ENCODE measurements at places on chromosomes 12 and 14.
A peak's percentile ranks its signal among the peaks of the same experiment; 100 is the strongest.

DNA sequence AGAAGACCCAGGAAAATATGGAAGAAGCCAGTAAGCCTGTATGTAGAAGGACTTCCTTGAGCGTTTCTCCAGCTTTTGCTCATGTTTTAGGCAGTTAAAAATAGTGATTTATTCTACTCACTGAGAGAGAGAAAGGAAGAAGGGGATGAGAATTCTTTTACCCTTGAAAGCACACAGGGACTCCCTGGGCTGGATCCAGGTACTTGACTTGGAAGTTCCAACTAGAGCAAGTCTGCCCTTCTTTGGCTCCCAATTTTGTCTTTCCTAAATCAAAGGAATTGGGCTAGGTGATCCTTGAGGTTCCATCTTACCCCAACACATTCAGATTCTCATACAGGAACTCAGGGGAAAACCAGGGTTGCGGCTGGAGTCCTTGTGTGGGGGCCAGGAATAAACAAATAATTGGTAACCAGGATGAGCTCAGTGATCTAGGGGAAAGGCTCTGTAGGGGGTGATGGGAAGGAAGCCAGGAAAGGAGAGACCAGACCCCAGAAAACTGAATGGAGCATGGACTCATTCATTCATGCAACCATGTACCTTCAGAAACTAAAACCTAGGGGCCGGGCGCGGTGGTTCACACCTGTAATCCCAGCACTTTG, 11.5 kb upstream of the ITGA5 start:
- DNase-seq, result no peak

DNA sequence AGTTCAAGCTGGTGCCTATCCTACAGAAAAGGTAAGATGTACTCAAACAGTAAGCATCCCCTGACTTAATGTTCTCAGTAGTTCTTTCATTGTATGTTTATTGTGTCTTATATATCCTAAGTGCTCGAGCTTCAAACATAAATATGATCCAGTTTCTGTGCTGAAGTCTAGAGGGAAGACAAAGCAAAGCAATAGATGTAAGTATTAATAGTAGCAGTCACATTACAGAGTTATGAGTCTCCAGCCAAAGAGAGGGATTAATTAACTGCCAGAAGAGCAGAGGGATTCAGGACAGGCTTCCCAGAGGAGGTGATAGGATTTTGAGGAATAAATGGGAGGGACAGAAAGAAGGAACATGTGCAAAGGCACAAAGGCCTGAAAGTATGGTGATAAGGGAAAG, 1.4 kb downstream of the NGDN start:
- no peak for DNase-seq

GRCh38 chr14:33768458-33768830, 182.4 kb downstream of the EGLN3 start:
- no peak for DNase-seq

GRCh38 chr14:105021656-105022275, 883 bp upstream of the CDCA4 start:
- no peak for DNase-seq

GRCh38 chr14:39320318-39320717, 86.6 kb downstream of the MIA2 start:
- no peak for DNase-seq

- DNase-seq, result no peak
These were observed 10.1 kb downstream of the DIABLO start for GRCh38 chr12:122215771-122216170.

GRCh38 chr14:101177301-101177971, 273.9 kb upstream of the RTL1 start:
- no peak for DNase-seq

DNA sequence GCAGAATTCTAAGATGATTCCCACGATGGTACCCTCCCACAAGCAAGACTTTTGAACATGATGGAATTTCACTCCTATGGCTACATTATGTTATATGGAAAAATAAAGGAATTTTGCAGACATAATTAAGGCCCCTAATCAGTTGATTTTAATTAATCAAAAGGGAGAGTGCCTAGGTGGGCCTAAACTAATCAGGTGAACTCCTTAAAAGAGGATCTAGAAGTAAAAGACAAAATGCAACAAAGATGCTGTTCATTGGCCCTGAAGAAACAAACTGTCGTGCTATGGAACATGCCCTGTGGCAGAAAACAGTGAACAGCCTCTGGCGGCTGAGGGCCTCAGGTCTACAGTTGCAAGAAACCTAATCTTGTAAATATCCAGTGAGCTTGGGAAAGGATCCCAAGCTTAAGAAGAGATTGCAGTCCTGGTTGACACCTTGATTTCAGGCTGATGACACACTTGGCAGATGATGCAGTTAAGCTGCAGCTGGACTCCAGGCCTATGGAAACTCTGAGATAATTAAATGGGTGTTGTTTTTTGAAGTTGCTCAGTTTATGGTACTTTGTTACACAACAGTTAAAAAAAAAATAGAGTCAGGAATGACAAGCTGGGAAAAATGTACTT, 13.8 kb downstream of the TMCC3 start:
- no peak for DNase-seq

GRCh38 chr12:77294016-77294415, 228.6 kb upstream of the E2F7 start:
- peak; percentile 31 for DNase-seq

GRCh38 chr14:100810435-100810834, 15.5 kb upstream of the MEG3 start:
- DNase-seq, result no peak

GRCh38 chr14:102775855-102776760, 1.1 kb upstream of the TRAF3 start:
- DNase-seq, result peak; percentile 30

DNA sequence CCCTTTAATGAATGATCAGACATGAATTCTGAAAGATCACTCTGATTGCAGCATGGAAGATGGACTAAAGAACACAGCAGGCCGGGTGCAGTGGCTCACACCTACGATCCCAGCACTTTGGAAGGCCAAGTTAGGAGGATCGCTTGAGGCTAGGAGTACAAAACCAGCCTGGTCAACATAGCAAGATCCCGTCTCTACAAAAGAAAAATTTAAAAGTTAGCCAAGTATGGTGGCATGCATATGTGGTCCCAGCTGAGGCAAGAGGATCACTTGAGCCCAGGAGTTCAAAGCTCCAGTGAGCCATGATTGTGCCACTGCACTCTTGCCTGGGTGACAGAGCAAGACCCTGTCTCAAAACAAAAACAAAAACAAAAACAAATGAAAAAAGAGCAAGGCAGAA, 35.1 kb downstream of the SENP1 start:
- DNase-seq, result no peak

DNA sequence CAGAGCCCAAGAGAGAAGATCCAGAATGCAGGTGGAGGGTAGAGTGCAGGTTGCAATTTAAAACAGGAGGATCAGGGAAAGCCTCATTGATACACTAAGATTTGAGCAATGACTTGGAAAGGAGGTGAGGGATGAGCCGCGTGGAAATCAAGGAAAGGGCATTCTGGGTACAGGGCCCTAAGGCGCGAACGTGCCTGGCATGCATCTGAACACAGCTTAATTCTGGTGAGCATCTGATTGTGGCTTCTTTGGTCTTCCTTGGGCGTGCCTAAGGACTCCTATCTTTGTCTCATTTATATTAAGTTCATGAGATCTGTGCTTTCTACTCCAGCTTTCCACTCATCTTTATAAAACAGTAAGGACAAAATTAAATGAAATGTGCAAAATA, 79.3 kb downstream of the NTF3 start:
- DNase-seq, result no peak

GRCh38 chr12:52052468-52053186, 1.4 kb downstream of the NR4A1 start:
- no peak for DNase-seq

DNA sequence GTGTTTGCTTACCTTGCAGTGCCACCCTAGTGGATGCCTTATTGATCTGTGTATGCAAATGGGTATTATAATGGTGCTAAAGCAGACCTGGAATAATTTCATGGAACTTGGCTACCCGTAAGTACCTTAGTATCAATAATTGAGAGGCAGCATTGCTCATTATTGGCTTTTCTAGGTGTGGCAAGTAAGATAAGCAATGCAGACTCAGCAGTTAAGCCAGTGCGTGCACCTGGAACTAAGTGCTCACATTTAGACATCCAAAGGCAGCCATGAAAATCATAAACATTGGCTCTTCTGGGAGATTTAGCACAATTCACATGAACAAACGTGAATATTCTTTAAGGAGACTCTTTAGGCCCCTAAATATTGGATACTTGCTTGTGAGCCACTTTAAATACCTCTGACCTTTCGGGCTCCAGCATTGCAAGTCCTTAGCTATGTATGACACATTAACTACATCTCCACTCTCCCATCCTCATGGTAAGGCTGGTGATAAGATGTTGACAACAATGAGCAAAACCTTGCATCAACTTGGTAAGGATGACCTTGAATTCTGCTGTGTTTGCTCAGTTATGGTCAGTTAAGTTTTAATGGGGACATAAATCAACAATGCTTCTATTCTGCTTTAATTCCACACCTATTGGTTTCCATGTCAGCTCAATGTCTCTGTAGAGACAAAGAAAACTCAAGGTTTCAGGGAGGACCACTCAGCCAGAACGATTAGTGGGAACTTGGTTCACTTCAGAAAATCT, 112.0 kb downstream of the SLC5A8 start:
- DNase-seq, result no peak

- DNase-seq, result no peak
These were observed 572.6 kb upstream of the MDGA2 start for GRCh38 chr14:48247977-48248376.

GRCh38 chr12:64147875-64148274, 74.2 kb downstream of the KICS2 start:
- no peak for DNase-seq

- DNase-seq, result no peak
These were observed 12.9 kb downstream of the BMP4 start for GRCh38 chr14:53943751-53944083.

DNA sequence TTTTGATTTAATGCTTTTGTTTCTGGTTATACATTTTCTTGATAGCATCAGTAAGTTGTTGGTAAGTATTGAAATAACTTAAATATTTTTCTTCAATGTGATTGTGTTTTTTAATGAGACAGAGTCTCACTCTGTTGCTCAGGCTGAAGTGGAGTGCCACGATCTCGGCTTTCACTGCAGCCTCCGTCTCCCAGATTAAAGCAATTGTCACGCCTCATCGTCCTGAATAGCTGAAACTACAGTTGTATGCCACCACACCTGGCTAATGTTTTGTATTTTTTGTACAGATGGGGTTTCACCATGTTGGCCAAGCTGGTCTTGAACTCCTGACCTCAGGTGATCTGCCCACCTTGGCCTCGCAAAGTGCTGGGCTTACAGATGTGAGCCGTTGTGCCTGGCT, 78.8 kb downstream of the FGD4 start:
- no peak for DNase-seq

- peak; percentile 82 for DNase-seq
These were observed 40.7 kb downstream of the LRRIQ1 start for GRCh38 chr12:85076688-85077430.

GRCh38 chr12:117032593-117033381, 66.4 kb downstream of the TESC start:
- DNase-seq, result no peak

GRCh38 chr14:89826596-89826995, 127.9 kb downstream of the EFCAB11 start:
- peak; percentile 1 for DNase-seq

DNA sequence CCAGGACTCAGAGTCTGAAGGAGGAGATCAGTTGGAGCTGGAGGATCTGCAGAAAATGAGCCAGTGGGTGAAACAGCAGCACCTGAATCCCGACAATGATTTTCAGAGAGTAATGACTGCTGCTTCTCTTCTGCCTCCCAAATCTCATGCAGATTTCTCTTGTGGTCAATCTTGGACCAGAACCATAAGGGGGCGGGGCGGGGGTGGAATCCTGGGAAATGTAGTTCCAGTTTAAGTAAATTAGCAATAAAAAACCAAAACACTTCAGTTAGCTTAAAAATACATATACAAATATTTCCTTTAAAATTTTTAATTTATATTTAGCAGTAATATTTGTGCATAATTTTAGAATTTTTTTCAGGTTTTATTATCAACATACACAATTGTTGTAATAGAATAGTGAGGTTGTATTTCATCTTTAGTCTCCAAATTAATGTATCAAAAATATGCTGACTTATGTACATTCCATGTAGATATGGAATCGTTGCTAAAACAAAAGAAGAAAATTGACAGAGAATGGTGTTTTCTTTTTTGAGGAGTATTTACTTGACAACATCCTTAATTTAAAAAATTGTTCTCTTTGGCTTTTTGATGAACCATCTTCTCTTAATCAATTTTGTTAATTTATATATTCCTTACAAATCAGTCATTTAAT, 223.5 kb upstream of the SYT10 start:
- DNase-seq, result no peak

- DNase-seq, result peak; percentile 33
These were observed 4.6 kb downstream of the AP1G2 start for GRCh38 chr14:23562822-23563472.

DNA sequence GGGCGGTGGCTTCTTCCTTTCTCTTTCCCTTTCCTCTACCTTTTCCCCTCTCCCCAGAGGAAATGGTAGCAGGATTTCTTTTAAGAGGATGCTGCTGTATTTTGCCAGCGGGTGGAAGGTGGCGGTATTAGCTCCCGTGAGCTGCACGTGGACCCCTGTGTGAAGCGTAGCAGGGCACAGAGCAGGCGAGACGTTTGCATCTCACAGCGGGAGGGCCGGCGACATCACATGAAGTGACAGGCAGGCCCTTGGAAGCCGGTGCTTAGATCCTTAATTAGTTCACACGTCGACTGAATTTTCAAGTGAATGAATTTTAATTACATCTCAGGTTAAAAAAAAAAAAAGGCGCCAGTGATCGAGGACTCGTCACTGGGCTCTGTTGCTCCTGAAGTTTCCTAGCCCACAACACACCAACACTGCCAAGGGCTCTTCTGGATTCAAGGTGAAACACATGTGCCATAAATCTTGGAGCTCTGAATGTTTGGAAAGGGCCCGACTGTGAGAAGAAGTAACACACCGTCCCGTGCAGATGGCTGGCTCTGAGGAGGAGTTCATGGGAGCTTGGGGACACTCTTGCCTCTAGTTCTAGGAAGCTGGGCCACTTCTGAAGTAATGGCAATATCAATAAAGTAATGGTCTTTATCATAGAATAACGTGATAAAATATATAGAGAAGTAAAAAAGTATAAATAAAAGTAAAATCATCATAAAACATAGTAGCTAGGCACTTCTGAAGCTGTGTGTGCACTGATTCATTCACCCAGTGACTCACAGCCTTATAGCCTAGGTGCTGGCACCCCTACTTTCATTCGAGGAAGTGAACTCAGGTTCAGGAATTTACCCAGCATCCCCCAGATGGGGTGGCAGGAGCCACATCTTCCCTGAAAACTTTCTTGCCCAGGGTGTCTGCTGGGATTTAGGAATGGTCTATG, 75.3 kb downstream of the AACS start:
- peak; percentile 85 for DNase-seq

GRCh38 chr12:110739488-110739887, 3.2 kb downstream of the PPP1CC start:
- DNase-seq, result no peak

GRCh38 chr14:94599656-94600004, 12.6 kb upstream of the SERPINA3 start:
- DNase-seq, result peak; percentile 17
